HTR-8/SVneo (cell line): ENCODE measurements at places on chromosomes 7 and 10.

GRCh38 chr10:5168897-5169420 lies 16.0 kb downstream of the AKR1C8 start:
- no peak for DNase-seq

DNA sequence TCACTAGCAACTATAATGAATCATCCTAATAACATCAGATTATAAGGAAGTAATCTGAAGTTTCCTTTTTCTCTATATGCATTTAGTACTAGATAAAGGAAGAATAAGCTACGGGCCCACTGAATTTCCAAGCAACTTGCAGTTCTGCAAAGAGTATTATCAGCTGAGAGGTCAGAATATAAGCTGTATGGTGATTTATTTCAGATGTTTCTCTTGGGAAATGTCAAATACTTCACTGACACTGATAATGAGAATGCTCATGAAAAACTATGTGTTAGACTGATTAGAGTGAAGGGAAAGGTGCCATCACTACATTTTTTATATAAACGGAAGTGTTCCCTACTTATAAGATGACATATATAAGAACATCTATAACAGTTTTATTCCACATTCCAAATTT lies 251.2 kb upstream of the HGF start:
- DNase-seq: no peak

GRCh38 chr7:77460057-77460486 lies 43.9 kb upstream of the GSAP start:
- DNase-seq: no peak

DNA sequence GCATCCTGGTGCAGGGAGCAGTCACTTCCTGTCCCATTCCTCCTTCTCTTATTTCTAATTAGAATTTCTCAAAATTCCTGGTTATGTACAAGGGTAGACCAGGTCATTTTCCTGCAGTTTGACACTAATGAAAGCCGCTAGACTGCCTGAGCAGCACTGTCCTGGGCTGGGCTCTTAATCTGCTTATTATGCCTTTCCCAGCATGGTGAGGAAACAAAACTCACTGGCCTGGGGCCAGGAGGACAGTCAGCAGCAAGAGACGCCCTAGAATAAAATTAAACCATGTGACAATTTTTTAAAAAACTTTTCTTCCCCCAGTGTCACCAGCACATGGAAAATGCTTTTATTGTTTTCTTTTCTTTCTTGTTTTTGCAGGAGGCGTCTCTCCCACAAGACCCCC lies 647.5 kb downstream of the TYW1 start:
- no peak for DNase-seq

GRCh38 chr10:59970396-59971368 lies 64.3 kb upstream of the CCDC6 start:
- DNase-seq: no peak

GRCh38 chr10:80351220-80351619 lies 5.3 kb downstream of the DYDC1 start:
- no peak for DNase-seq

DNA sequence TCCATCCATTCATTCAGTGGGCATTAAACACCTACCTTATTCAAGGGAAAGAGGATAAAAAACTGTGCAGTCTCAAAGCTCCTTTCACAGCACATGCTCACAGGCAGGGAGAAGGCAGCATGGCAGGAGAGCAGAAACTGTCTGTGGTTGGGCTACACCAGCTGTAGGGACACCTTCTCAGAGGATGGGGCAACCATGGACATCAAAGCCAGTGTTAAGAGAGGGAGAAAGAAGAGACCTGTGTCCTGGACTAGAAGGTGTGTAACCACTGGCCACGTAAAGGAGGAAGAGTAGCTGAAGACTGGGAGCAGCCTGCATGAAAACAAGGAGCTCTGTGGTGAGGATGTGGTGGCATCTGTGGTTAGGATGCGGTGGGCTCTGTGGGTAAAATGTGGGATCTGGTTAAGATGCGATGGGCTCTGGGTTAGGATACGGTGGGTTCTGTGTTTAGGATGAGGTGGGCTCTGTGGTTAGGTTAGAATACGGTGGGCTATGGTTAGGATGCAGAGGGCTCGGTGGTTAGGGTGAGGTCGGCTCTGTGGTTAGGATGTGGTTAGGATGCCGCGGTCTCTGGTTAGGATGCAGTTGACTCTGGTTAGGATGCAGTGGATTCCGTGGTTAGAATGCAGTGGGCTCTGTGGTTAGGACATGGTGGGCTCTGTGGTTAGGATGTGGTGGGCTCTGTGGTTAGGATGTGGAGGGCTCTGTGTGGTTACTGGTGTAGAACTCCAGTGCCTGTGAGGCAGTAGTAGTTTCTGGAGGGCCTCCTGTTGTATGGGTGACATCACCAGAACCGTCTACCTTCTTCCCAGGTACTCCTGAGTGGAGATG lies 197.6 kb downstream of the WDR37 start:
- no peak for DNase-seq

DNA sequence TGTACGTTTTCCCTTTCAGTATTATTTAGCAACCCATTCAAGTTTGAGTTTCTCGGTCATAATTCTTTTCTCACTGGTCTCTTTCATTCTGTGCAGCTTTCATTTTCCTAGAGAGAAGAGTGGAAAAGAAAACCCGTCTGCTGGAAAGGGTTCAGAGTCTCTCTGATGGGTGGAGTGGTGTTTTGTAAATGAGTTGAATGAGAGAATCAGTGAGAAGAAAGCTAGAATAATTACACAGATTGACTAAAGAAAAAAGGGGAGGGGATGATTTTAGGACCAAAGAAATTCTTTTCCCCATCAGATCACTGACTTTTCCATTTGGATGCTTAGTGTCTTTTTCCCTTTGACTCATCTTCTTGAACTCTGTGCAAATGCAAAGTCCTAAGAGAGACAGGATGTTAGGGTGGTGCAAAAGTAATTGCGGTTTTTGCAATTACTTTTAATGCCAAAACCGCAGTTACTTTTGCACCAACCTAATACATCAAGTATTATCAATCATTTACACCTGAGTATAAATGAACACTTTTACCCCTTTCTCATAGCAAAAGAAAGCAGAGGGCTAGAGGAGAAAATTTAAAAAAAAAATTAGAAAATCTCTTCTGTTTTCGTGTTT lies 242.1 kb upstream of the SP4 start:
- DNase-seq: no peak

DNA sequence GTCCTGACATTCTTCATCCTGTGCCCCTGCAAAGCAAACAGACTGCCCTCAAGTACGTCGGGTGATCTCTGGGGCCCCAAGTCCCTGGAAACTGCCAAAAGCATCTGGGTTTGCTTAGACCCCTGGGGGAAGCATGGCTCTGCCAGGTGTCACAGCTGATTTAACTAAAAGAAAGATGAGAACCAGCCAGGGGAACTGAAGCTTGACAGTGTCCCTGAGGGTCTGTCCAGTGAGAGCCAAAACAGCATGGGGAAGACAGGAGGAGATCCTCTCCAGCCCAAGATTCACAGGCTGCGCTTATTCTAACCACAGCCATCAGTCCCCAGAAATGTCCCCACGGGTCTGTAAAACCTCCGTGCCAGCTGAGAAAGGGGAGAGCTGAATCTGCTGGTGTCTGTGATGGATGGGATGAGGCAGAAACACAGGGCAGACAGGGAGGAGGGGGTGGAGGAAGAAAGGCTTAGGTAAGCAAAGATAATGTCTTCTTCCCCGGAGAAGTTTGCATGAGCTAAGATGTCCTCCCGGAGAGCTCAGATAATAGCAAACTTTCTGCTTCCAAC lies 21.3 kb downstream of the CCDC3 start:
- no peak for DNase-seq

DNA sequence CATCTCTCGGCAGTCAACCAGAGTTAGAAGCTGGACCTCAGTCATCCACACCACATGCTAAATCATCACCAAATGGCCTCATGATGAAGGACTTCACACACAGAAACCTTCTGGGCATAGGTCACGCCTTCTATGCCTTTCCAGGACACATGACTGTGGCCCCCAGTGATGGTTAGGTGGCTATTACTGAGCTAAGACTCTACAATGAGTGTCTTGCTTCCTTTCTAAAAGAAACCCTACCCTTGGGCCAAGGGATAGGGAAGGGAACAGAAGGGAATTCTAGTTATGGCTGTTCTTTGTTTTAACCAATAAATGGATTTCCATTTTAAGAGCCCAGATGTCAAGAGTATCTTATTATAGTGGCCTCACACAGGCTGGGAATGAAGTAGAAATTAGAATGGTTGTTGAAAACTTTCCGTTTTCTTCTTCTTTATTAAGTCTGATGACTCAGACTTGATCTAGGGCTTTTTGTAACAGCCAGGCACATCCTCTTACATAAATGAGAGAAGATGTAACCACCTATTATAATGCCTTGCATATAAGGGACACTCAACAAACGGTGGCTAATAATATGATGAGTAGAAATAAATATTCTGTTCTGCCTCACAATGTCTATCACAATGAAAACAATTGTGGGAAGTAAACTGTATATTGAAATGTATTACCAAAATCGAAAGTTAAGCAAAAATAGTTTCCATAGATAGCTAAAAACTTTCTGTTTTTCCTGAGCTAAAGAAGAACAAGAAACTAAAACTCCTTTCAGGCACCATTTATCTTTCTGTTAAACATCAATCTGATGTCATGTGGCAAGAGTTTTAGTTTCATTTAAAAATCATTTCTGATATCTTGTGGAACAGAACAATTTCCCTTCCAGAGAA lies 62.5 kb upstream of the TOMM7 start:
- DNase-seq: no peak

- DNase-seq: no peak
Measured at GRCh38 chr10:114075093-114075492, 31.4 kb downstream of the ADRB1 start.

- peak; percentile 60 for DNase-seq
Measured at GRCh38 chr7:27745064-27745583, 5.2 kb downstream of the TAX1BP1 start.

DNA sequence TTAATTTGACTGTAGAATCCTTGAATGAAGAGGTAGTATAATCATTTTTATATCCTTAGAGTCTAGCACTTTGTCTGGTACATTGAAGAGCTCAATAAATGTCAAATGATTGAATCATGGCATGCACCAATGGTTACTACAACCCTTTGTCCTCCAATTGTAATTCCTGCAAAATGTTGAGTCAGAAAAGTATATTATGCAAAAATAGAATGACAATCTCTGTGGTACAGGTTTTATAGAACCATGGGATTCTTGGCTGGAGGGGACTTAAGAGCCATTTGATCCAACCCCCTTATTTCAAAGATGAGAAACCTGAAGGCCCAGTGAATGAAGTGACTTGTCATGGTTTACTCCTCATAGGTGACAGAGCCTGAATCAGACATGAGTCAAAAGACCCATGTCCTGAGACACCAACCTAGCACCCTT lies 30.9 kb upstream of the SMKR1 start:
- DNase-seq: no peak

DNA sequence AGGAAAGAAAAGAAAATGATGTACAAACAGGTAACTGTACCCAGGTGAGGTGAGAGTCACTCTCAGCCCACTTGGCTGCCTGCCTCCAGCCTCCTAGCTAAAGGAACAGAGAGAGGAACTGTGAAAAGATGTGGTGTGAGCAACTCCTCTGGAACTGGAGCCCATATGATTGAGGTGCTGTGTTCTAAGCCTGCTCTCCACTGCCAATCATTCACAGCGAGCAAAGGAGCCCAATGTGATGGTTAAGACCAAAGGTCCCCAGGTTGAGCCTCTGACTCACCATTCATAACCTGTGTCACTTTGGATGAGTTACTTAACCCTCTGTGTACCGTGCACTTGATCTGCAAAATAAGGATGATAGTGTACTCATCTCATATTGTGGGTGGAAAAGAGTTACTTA lies 868.1 kb upstream of the AUTS2 start:
- no peak for DNase-seq

DNA sequence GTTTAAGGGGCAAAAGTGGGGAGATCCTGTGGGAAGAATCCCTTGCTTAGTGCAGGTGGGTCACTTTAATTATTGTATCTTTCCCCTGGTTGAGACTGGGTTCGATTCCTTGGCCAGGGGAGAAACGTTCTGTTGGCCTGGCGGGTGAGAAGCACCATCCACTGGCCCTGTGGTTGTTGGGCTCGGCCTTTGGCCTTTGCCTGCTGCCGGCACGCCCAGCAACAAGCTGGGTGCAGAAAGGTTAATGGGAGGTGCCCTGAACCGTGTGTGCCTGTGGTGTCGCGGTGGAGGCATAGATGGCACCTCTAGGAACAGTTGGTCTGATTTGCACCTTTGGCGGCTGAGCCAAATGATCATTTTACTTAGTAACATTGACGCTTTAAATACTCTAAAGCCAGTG lies 363.6 kb upstream of the CNTNAP2 start:
- no peak for DNase-seq
